ENCODE measurements at places on chromosomes 16 and 17.

DNA sequence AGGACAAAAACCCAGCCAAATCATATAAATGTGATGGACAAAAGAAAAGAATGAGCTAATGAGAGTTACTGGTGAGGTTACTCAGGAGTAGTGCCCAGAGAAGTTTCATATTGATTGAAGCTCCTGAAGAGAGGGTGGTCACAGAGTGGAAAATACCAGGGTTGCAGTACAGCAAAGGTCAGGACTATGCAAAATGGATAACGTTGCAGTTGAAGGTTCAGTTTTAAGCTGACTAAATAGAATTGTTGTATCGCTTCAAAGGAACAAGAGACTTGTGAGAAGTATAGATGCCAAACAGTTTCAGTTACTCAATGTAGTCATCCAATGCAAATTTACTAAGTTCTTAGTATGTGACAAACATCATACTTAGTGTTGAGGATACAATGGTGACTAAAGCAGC lies 47.1 kb downstream of the ABCA8 start:
- DNase-seq, result no peak

GRCh38 chr16:69565671-69566239 lies at the start of gene NFAT5:
NFAT5 (plus strand) TSS chr16:69565966; CDS start chr16:69566302, 336 bp downstream.
- DNase-seq, result peak; percentile 53

GRCh38 chr16:77331802-77332586 lies 102.8 kb downstream of the ADAMTS18 start:
- DNase-seq, result no peak

DNA sequence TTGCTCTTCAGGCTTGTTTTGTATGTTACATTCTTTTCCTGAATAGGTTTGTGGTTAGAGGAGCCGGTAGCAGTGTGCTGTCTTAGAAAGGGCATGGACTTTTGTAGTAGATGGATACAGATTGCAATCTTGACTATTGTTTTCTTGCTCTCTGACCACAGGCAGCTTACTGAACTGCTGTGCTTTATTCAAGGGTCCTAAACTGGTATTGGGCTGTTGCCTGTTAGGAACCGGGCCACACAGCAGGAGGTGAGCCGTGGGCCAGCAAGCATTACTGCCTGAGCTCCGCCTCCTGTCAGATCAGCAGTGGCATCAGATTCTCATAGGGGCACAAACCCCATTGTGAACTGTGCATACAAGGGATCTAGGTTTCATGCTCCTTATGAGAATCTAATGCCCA lies 373.9 kb downstream of the CPPED1 start:
- DNase-seq, result peak; percentile 30

DNA sequence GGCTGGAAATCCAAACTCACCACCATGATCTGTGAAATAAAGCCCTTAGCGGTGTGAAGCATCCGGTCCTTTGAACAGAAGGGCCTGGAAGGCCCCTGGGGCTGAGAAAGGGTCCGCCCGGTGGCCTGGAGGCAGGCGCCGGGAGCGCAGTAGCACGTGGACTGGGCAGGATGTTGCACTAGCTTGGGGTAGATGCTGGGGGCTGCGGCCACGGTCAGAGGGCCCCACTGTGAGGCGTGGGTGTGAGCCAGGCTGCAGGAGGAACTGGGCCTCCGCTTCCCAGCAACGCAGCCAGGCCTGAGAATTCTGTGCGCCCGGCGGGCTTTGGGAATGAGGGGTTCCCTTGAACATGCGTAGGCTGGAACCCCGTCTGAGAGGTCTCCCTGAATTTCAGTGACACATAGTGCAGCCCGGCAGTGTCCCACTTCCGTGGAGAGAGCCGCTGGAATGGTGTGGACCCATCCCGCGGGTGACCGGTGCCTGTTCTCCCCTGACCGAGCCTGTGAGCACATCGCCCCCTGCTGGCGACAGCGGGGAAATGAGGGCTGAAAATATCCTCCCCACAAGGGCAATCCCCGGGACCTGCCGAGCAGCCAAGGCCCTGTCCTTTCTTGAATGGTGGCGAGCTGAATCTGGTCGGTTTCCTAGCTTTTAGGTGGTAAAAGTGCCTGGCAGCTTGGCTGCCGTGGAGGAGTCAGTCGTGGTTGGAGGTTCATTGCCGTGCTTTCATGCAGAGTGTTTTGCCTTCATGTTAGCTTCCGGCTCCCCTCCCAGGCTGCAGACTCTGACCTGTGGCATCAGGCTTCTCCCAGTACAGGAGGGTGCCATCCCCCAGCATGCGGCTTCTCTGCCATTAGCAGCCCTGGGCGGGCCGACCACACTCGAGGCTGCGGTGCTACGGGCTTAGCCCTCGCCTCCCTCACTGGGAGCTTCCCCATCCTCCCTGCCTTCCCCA lies 43.8 kb downstream of the DNAJA2 start:
- no peak for DNase-seq

DNA sequence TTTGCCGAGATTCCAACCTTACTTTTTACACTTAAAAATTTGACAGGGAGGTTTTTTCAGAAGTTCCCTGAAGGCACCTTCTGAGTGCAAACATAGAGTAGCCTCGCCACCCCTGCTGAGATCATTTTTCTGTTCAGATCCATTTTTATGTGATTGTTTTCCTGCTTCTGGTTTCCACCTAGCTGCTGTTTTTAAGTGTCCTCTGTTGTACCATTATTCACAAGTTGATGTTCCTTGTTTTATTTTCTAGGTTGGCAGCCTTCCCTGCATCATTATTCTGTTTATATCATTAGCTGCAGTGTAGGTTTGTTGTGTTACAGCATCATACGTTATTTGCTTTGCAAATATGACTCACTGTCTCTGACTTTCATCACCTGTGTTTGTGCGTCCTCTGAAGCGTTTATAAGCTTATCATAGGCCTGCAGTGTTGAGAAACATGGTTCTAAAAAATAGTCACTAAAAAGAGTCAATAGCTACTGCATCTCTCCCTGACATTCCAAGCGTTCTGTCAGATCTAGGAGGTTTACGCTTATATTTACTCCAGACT lies 116.9 kb upstream of the CLEC3A start:
- no peak for DNase-seq

DNA sequence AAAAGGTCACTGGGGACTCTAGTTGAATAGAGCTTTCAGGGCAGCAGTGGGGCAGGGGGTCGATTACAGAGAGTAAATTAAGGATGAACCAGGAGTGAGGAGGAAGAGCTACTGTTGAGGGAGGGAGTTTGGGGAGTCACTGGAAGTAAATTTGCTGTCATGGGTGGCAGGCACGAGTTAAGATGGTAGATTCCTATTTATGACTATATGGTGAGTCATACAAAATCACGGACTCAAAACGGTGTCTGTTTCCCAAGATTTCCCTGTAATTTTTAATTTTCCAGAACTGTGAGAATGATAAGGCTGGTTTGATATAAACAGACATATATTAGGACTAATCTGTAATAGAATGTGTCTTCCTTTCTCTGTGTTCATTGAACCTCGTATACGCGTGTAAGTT lies 287.6 kb upstream of the GOT2 start:
- no peak for DNase-seq

DNA sequence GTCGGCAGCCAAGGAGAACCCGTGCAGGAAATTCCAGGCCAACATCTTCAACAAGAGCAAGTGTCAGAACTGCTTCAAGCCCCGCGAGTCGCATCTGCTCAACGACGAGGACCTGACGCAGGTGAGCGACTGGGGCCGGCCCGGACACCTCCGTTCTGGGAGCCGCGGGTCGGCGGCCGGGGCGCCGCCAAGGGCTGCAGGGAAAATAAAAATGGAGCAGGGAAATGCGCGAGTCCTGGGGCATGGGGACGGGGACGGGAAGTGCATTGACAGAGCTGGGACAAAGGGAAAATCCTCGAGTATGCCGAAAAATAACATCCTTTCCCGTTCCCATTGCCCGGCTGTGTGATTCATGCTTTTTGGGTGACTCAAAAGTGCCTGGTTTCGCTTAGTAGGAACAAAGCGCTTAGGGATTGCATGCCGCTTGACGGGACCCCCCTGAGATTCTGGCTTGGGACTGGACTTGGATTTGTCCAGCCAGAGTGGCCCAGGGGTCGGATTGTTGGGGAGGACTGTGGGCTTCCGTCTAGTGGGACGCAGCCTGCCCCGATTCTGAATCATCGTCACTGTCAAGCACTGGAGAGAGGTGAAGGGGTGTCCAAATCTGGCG lies 699 bp downstream of the MPRIP start:
- DNase-seq, result no peak

GRCh38 chr17:45900723-45901415 lies 6.5 kb downstream of the MAPT start:
- DNase-seq, result no peak

- DNase-seq, result no peak
Observed at GRCh38 chr17:13874134-13874533, 195.2 kb upstream of the COX10 start.

GRCh38 chr17:29168079-29168758 lies 12.0 kb downstream of the MYO18A start:
- no peak for DNase-seq

- DNase-seq, result no peak
Observed at GRCh38 chr16:65908568-65908967, 457.9 kb upstream of the CDH5 start.

GRCh38 chr17:8153031-8153451 lies 837 bp upstream of the PER1 start:
- no peak for DNase-seq

- DNase-seq, result no peak
Observed at GRCh38 chr16:1366060-1366711, 14.5 kb downstream of the GNPTG start.

- no peak for DNase-seq
Observed at GRCh38 chr16:13324851-13325250, 423.5 kb downstream of the SHISA9 start.

DNA sequence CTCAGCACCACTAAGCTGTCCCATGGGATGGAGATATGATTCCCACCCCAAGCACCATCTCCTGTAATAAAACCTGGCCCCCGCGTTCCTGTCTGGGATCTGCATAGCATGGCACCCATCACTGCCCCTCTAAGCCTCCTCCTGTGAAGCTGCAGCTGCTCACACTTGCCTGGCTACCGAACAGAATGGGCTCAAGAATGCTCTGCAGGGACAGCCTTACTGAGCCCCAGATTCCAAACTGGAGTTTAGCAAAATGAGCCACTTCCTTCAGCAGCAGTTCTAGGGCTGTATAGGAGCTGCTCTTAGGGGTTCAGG lies 256.1 kb downstream of the CPPED1 start:
- DNase-seq, result no peak

DNA sequence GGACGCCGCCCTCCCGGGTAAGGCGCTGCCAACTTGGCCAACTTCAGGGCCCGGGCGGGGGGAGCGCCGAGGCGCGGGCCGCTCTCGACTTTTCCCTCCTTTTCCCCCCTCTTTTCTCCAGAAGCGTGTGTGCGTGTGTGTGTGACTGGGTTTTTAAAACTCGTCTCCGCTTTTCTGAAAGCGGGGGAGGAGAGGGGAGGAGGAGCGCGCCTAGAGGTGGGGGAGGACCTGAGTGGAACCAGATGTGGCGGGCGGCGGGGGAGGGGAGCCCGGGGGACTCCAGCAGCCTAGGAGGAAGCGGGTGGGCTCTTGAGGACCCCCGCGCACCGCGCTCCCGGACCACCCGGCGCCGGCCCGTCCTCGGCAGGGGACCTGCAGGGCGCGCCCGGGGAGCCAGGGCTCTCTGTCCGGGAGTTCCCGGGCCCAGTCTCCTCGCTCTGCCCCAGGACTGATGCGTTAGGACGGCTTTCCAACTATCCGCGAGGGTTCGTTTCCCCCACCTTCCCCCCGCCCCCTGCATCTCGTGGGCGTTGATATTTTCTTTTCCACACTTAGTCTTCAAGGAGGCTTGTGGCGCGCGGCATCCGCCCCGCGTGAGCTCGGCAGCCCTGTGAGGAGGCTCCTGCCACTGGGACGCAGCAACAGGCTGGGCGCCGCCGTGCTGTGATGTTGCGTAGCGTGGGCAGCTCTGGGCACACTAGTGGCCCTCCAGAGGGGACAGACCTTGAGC lies 599 bp downstream of the MRC2 start:
- no peak for DNase-seq

DNA sequence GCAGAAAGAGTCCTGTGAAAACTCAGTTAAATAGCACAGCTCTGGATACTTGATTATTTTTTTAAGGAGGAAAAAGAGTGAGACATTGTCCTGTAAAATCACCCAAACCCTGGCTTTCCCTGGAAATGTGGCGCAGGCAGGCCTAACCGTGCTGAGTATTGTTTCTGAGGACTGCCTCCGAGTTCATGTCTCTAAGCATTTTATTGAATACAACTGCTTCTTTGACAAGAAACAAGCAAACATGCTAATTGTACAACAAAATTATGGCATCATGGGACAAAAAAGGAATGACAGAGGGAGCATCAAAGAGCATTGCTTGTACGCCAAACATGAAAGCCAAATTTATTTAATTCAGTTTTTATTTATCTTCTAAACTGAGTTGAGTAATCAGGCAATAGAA lies 64.5 kb upstream of the HSBP1 start:
- DNase-seq, result no peak

GRCh38 chr17:75270966-75271232 lies at the start of gene MIF4GD:
MIF4GD (minus strand) TSS chr17:75271231; CDS start chr17:75270195, 1,036 bp downstream.
- DNase-seq, result no peak

- no peak for DNase-seq
Observed at GRCh38 chr16:4388271-4389021, 16.8 kb downstream of the VASN start.

DNA sequence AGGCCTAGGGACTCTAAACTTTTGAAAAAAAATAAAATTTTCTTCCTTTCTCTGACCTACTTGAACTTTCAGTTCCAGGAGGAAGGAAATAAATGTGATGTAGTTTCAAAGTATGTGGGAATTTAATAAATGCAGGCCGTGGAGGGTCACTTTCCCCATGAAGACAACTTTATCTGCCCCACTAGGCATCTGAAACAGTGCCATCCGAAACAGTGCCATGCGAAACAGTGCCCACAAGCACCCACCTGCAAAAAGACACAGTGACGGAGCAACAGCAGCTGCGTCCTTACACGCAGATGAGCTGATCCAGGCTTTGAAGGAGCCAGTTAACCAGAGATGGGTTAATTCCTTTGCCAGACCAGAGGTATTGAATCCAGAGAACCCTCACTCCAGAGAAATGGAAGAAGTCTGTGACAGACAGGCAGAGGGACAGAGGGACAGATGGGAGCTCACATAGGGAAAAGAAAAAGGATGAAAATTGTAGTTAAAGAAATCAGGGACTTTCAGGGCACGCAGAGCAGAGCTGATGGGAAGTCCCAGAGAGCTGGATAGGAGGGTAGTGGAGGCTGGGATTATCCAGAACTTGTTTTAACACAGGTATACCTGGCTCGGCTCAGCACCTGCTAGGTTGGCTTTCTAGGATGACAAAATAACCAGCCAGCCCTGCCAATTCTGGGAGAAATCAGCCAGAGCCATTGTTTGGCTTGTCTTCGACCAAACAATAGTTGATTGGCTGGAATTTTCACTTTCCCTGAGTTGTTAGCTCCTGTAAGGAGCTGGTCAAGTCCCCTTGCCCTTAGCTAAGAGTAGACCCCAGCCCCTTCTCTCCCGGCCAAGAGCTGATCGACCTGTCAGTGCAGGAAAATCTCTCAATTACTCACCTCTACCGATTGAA lies 17.1 kb upstream of the HOXB13 start:
- DNase-seq, result no peak
